Stimulated activated CD8-positive, alpha-beta memory T cell treated with anti-CD3 and anti-CD28 coated beads, Interleukin-7, amount 100 ng/mL, for 4 hours (primary cell): ENCODE measurements at places on chromosomes 3 and 15.

DNA sequence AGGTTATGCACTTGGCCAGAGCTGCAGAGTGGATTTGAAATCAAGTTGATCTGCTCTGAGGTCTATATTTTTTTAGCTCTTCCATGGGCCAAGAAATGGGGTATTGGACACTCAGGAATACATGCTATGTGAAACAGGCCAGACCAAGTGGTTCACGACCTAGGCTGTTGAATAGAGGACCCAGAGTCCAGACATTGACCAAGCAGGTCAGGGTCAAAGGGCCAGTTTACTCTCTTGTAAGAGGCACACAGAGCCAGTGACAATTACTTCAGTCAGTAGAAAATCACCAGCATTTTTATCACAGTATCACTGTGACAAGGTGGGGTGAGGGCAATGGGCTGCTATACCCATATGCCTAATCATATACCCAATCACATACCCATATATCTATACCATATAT is 320.6 kb upstream of the RORA start:
- no peak for DNase-seq

GRCh38 chr3:33250712-33251111 is 26.5 kb upstream of the FBXL2 start:
- no peak for DNase-seq

GRCh38 chr15:41031232-41032078 is 78.2 kb downstream of the CHAC1 start:
- no peak for DNase-seq

DNA sequence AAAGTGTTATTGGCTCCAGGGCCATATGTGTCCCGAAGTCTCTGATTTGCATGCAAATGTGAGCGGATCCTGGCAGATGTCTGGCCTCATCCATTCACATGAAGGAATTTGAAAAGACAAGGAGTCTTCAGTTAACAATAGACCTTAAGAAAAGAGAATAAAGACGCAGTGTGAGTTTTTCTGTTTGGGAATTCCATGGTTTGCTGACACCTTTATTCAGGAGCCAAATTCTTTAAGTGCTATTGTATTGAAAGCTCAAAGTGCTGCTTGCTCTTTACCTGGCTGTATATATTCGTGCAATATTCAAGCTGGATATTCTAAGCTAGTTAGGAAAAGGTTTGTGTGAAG is 2.2 kb downstream of the LRRN1 start:
- DNase-seq: no peak

DNA sequence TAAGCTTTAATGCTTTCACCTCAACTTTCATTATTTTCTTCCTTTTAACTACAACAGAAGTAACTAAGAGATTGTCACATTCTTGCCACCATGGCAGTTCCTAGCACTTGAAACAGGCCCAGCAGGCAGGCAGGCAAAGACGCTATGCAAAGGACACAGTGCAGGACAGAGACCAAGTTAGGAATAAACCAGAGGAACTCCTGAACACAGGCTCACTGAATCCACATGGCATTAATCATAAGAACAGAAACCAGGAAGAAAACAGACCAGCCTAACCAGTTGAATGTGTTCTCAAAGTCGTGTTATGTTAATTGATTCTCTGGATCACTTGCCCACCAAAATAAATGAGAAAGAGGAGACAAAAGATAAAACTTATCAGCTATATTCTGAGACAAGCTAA is 397.6 kb downstream of the TBL1XR1 start:
- no peak for DNase-seq

GRCh38 chr3:9747267-9747666 is 2.5 kb upstream of the OGG1 start:
- no peak for DNase-seq

GRCh38 chr3:48395714-48396113 is 23.7 kb downstream of the FBXW12 start:
- DNase-seq: no peak
